ENCODE measurements at places on chromosomes 3 and 15.

- DNase-seq = no peak
These were observed 2.5 kb downstream of the RCCD1 start for GRCh38 chr15:90957031-90957790.

- no peak for DNase-seq
These were observed 50.4 kb upstream of the LARS2 start for GRCh38 chr3:45337839-45338470.

GRCh38 chr3:10548992-10549391, 43.6 kb upstream of the ATP2B2 start:
- no peak for DNase-seq

DNA sequence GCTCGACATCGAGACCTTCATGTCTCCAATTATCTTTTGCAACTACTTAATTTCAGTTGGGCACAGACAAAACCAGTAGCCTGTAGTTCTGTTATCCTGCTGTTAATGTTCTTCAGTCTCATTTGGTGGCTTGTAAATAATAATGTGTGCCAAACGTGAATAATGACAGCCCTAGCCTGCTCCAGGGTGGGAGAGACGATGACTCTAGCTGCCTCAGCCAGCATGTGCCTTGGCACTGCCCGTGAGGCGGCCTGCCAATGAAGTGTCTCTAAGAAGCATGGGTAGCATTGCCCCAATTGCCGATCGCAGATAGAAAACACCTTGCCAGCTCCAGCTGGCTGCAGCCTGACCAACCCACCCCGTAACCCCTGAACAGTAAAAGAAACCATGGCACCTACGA, 58.8 kb downstream of the ASB7 start:
- no peak for DNase-seq

DNA sequence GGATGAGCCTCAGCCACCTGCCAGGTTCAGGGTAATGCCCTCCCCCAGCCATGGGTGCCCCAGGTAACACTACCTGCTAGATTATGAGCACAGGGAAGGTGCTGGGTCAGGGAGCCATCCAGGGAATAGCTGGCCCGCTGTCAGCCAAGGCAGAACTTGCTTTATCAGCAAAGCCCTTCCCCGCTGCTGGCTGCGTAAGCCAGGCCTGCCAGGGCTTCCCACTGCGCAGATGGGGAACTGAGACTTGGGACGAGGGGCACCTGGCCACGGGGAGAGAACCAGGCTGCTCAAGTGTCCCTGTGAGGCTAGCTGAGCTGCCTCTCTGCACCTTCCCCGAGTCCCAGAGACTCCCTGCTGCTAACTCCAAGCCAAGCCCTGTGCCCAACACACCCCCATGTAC, 45.4 kb downstream of the CACNA2D2 start:
- no peak for DNase-seq

DNA sequence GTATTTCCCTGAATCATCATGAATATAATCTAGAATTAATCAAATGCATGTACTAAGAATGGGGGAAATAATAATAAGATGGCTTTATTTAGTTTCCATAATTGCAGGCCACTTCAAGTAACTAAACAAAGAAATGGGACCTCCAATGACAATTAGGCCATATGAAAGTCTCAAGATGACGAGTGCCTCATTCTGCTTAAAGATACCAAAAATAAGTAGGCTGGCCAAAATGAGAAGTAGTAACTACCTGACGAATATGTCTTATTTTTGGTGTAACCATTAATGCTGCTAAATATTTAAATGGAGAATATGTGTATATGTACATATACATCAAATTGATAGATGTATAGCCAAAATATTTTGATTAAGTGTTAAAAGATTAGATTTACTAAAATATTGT, 932.6 kb downstream of the EPHA3 start:
- DNase-seq = no peak

DNA sequence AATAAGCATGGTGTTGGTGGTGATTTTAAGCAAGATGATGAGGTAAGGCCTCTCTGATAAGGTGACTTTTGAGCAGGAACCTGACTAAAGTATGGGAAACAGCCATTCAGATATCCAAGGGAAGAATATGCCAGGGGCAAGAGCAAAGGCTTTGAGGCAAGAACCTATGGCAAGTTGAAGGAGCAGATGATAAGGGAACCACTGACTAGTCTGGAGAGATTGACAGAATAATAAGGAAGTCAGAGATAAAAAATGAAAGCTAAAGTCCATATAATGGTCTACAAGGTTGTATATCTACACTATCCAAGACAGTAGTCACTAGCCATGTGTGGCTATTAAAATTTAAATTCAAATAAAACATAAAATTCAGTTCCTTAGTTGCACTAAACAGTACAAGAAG, 2.5 kb upstream of the C3orf38 start:
- no peak for DNase-seq

- DNase-seq = no peak
These were observed 1.8 kb downstream of the ARHGEF26 start for GRCh38 chr3:154122912-154123559.

DNA sequence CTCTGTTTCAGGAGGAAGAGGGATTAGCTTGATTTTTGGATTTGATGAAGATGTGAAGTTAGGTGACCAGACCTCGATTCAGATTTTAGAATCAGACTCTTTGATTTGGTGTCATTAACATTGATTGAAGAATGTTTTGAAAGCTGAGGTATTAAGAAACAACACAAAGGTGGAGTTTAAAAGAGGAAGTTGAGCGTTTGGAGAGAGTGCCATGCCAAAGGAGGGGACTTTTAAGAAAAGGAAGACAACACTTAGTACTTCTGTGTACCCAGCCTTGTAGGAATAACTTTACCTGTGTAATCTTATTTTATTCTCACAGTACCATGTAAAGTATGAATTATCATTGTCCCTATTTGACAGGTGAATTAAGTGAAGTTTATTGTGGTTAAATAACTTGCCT, 34.4 kb downstream of the PPARG start:
- DNase-seq = no peak

DNA sequence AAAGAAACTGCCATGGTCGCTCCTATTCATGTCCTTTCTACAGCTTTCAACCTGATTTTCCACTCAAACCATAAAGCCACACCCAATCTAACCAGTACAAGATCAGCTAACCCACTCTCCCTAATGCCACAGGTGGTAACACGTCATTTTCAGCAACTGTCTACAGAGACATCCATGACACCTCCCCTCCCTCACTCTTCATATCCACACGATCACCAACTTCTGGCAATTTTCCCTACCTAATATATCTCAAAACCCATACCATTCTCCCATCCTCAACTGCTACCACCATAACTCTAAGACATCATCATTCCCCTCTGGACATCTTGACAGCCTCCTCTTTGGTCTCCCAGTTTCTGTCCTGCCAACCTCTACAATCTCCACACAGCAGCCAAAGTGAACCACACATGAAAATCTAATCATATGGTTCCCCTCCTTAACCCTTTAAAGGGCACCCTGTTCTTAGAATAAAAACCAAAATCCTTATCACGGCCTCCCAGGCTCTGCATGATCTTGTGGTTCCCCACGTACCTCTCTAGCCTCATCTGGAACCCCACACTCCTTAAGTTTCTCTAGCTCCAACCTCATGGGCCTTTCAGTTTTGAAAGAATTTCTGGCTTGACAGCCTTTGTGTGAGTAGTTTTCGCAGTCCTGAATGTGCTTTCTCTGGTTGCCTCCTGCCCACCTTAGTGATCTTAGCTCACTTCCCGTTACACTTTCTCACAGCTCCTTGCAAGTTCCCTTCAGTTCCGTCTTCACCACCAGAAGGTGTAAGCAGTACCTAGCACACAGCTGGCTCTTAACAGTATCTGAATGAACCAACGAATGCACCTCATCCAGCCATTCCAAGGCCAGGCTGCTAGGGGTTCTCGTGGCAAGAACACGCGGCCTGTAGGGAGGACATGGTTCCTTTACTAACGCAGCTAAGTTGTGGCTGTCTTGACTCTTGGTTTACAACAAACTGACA, 33.4 kb downstream of the SPINK8 start:
- DNase-seq = no peak

Measured in HuH-7 (cell line).